ENCODE measurements at places on chromosomes 3 and 15. TPM values are rescaled to one million over a fixed set of nuclear protein-coding genes. Genes with fewer than 3 reads are reported as not detected.
A peak's percentile ranks its signal among the peaks of the same experiment; 100 is the strongest.

DNA sequence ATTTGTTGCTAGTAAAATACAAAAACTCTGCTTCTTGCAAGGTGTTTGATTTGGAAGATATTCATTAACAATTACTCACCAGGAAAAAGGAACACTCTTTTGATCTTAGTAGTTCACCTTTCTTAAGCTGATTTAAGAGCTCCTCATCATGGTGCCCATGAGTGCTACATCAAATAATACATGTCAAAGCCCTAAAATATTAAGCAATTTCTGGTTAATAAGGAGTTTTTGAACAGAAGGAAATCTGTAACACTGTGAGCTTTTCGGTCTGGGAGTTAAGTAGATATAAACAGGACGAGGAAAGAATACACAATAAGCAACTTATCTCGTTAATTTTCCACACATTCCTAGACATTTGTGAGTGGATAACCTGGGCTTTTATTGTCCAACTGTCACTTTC, 83.9 kb upstream of the DCBLD2 start:
- no peak for DNase-seq
- no peak overlapping the region for H3K4me3 ChIP-seq
- no peaks in the 10 kb centered on the region for H3K4me1 ChIP-seq

The SLC9A9 gene
- total RNA-seq: 18.7 TPM

The SPSB4 gene
- total RNA-seq: not detected

The GPR176 gene
- total RNA-seq: 0.39 TPM

DNA sequence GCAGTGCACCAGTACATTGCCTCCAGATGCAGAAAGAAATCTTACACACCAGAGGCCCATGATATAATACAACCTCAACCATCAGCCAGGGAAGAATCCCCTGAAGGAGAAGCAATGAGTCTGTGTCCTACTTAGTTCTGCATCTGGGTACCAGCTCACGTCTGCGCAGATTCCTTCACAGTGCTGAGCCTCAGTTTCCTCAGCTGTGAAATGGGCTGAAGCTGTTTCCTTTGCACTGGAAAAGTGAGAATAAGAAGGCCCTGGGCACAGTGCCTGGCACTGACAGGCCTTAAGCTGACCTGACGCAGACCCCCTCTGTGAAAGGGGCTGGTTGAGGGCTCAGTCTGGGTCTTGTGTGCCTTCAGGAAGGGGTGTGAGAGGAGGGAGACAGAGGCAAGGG, 20.7 kb downstream of the ATP2B2 start:
- no peaks in the 10 kb centered on the region for H3K36me3 ChIP-seq
- H3K4me1 ChIP-seq: no peaks in the 10 kb centered on the region
- H3K4me3 ChIP-seq: no peak overlapping the region
- DNase-seq: no peak

The CADPS gene
- 0.22 TPM for total RNA-seq

DNA sequence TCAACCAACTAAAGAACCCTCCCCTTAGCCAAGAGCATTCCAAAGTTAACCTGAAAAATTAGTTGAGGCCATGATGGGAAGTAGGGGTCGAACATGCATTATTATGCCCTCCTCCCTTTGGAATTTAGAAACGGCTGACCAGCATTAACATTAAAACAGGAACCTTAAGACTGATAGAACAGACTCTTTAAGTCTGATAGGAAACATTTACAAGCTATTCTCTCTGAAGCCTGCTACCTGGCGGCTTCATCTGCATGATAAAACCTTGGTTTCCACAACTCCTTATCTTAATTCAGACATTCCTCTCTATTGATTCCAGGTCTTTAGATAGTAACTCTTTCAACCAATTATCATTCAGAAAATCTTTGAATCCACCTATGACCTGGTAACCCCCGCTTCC, 331.0 kb downstream of the CGGBP1 start:
- H3K4me1 ChIP-seq: no peaks in the 10 kb centered on the region
- H3K27ac ChIP-seq: no peak overlapping the region
- H3K4me3 ChIP-seq: no peak overlapping the region
- H3K36me3 ChIP-seq: no peaks in the 10 kb centered on the region
- H3K27me3 ChIP-seq: no peaks in the 10 kb centered on the region
- no peak for DNase-seq

DNA sequence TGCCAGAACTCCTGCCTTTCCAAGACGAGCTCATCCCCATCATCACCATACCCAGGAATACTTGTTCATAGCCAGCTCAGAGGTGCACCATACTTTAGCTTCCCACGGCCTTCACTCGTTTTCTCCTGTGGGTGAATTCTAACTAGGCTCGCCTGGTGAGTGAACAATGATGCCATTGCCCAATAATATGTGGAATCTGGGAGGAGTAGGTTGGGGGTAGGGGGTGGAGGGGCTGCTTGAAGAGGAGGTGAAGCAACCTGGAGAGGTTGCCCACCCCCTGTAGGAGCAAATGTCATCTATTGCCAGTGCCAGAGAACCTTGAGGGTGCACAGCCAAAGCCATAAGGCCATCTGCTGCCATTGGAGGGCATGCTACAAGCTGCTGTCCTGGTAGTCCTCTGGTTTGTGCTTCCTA, 592 bp upstream of the ZNF445 start:
- peak; percentile 10 for DNase-seq
- no peak overlapping the region for H3K27ac ChIP-seq
- H3K4me3 ChIP-seq: peak overlapping the region; percentile 62
- H3K36me3 ChIP-seq: no peaks in the 10 kb centered on the region
- no peaks in the 10 kb centered on the region for H3K27me3 ChIP-seq

DNA sequence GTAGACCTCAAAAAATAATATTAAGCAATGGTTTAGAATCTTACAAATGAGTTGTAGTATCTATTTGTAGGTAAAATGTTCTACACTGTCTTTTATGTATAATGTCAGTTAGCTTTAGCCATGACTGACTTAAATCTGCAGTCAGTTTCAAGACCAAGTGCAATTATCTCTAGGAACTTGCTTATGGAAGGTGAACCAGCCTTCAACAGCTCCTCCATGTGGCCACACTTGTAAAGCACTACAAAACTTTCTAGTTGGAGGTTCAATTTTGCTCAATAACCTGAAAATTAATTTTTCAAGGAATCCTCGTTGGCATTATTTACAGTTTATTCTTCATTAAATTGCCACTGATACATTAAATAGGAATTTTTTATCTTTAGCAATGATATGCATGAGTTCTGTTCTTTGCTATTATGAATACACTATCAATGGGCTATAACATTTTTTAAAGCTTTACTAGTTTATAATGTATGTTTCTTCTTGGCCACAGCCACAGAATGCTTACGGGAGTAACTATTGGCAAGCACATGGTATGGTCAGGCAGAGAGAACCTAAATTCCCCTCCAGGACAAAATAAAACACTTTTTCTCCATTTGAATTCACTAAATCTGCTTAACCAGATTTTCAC, 315.3 kb upstream of the UBE2E2 start:
- no peaks in the 10 kb centered on the region for H3K36me3 ChIP-seq
- DNase-seq: no peak
- peaks cover 2% of the 10 kb centered on the region for H3K27me3 ChIP-seq
- H3K4me1 ChIP-seq: no peaks in the 10 kb centered on the region
- no peak overlapping the region for H3K4me3 ChIP-seq
- H3K27ac ChIP-seq: no peak overlapping the region

- H3K27ac ChIP-seq: no peak overlapping the region
- peaks cover 1% of the 10 kb centered on the region for H3K4me1 ChIP-seq
- H3K27me3 ChIP-seq: no peaks in the 10 kb centered on the region
- no peaks in the 10 kb centered on the region for H3K36me3 ChIP-seq
Observed at GRCh38 chr3:187994221-187995042, 159.5 kb upstream of the LPP start.

DNA sequence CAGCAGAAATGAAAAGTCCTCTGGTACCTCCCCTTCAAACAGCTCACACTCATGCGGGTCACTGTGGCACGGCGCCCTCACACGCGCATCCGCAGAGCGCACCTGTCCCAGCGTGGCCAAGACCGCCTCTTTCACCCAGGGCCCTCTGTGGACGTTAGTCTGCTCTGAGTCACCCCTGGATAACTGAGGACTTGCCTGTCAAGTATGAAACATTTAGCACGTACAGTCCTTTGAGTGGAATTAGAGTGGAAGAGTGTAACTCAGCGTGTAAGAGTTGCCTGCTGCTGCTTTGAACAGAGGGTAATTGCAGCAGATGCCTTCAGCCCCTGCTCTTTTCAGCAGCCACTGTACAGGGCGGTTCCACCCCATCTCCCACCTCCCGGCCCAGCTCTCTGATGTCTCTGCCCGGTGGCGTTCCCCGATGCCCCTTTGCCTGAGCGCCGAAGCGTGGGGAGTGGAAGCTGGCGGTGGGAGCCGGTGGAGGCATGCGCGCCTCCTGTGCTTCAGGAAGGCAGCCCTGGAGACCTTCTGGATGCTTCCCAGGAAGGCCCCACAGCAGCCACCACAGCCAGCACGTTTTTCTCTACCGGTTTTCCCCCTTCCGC, 23.0 kb downstream of the CPN2 start:
- no peak overlapping the region for H3K4me3 ChIP-seq
- DNase-seq: peak; percentile 36
- H3K27me3 ChIP-seq: no peaks in the 10 kb centered on the region
- no peaks in the 10 kb centered on the region for H3K36me3 ChIP-seq

- H3K27me3 ChIP-seq: no peaks in the 10 kb centered on the region
- H3K4me3 ChIP-seq: no peak overlapping the region
- no peaks in the 10 kb centered on the region for H3K4me1 ChIP-seq
- DNase-seq: no peak
- H3K36me3 ChIP-seq: no peaks in the 10 kb centered on the region
Observed at GRCh38 chr3:116164039-116164438, 281.2 kb downstream of the LSAMP start.

The GOLGA8R gene
- total RNA-seq: 4.8 TPM

The KNG1 gene
- total RNA-seq: not detected

DNA sequence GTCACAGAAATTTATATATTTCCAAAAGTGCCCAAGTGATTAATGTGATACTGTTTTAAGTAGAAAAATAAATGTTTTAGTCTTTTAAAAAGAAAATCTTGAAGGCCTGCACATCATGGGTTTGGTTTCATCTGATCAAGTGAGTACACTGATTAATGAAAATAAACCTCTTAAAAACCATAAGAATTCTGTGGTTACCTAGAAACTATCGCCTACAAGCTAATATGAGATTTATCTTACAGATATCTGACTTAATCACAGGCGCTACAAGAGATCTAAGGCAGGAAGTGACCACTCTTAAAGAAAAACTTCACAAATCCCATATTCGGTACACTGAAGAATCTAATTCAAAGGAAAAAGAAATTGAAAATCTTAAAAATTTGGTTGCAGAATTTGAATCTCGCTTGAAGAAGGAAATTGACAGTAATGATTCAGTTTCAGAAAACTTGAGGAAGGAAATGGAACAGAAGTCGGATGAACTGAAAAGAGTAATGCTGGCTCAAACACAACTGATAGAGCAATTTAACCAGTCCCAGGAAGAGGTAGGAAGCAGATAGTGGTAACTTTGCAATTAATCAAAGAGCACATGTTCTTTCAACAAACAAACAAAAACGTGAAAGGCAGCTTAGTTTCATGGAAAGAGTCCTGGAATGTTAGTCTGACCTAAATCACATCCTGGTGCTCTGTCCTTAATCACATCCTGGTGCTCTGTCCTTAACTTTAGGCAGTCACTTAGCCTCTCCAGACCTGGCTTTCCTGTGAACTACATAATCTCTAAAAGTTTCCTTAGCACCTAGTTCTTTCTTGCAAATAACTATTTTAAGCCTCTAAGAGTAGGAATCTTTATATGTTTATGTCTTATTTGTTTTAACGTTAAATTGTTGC, 131.8 kb downstream of the CCNL1 start:
- no peak overlapping the region for H3K27ac ChIP-seq
- no peak overlapping the region for H3K4me3 ChIP-seq
- no peaks in the 10 kb centered on the region for H3K27me3 ChIP-seq
- no peak for DNase-seq
- H3K36me3 ChIP-seq: no peaks in the 10 kb centered on the region

The KBTBD12 gene
- total RNA-seq: 0.24 TPM

Data from B cell (primary cell).